ENCODE measurements at places on chromosomes 3 and 15.

- no peak for DNase-seq
Observed at GRCh38 chr15:70072479-70072878, 25.2 kb downstream of the TLE3 start.

GRCh38 chr3:157306502-157306901 is 130.1 kb upstream of the PTX3 start:
- DNase-seq, result no peak

DNA sequence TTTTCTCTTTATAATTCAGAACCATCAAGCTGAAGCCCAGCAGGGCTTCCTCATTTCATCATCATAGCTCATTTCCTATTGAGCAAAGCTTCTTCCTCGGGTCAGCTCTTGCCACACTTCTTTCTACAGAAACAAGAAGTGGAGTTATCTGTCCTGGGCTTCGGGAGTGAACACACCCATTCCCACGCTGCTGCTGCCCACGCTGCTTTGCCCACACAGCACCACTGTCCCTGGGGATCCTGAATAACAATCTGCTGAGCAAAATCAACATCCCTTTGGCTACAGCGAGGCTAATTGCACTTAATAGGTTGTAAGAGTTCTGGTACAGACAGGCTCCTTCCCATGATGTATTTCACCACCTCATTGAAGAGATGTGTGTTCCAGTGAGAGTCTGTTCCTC is 23.7 kb downstream of the CEP19 start:
- no peak for DNase-seq

GRCh38 chr3:88226910-88227309 is 77.2 kb downstream of the C3orf38 start:
- no peak for DNase-seq

DNA sequence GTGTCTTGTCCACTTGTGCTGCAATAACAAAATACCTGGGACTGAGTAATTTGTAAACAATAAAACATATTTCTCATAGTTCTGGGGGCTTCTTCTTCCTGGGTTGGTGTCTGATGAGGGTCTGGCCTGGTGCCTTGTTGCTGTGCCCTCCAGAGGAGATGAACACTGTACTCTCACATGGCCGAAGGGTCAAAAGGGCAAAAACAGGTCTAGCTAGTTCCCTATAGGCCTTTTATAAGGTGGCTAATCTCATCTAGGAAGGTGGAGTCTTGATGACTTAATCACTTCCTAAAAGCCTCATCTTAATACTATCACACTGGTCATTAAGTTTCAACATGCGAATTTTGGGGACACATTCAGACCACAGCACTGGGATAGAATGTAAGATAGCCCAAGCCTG is 228.4 kb downstream of the TLE3 start:
- DNase-seq, result no peak

- no peak for DNase-seq
Observed at GRCh38 chr3:84209474-84209873, 749.3 kb upstream of the CADM2 start.

GRCh38 chr3:36244728-36245127 is 135.6 kb upstream of the STAC start:
- DNase-seq, result peak; percentile 59

- no peak for DNase-seq
Observed at GRCh38 chr3:68256635-68257223, 602.3 kb upstream of the SUCLG2 start.

DNA sequence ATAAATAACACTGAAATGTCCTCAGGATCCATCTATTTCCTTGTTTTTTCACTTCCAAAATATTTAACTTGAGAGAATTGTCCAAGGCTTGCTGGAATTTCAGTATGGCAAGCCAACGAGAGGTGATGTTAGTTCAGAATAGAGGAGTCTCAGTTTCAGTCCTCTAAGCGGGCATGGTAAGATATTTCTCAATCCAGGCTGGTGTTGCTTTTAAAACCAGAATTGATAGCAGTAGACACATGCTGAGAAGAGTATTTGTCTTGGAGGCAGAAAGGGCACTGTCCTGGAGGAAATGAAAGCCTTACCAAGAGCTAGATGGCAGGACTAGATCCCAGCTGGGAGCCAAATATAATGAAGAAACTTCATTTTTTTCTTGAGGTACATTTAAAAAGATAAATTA is 23.1 kb downstream of the PHLDB2 start:
- DNase-seq, result no peak

GRCh38 chr3:24582431-24583403 is 88.1 kb upstream of the THRB start:
- no peak for DNase-seq

DNA sequence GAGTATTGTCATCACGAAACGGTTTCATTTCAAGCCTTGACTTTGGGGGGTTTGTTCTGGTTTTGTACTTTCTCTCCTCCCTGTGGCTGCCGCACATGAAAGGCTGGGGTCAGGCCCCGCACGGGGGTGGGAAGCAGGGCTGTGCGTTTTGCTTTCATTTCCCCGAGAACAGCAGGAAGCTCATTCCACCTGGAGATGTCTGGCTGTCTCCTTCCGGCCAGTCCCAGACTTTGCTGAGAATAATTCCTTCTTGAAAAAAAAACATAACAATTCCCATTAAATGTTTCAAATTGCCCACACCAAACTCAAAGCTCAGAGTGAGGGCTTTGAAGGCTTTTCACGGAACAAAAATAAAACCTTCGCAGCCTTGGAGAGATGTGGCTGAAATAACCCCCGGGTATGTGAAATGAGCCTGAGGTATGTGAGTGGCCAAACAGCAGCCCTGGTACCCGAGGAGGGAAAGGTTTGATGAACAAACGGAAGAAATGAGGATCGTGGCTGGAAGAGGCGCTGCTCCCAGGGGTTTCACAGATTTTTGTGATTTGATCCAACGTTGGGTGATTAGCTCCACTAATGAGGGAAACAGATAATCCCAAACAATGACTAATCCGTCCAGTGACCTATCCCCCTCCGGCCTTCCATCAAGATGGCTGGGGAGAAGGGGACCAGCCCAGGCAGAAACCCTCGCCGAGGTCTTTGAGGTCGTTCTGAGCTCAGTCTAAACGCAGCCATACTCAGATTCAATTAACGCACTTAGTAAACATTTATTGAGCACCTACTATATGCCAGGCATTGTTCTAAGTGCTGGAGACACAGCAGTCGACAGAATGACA is 126.9 kb upstream of the MEF2A start:
- DNase-seq, result peak; percentile 34

DNA sequence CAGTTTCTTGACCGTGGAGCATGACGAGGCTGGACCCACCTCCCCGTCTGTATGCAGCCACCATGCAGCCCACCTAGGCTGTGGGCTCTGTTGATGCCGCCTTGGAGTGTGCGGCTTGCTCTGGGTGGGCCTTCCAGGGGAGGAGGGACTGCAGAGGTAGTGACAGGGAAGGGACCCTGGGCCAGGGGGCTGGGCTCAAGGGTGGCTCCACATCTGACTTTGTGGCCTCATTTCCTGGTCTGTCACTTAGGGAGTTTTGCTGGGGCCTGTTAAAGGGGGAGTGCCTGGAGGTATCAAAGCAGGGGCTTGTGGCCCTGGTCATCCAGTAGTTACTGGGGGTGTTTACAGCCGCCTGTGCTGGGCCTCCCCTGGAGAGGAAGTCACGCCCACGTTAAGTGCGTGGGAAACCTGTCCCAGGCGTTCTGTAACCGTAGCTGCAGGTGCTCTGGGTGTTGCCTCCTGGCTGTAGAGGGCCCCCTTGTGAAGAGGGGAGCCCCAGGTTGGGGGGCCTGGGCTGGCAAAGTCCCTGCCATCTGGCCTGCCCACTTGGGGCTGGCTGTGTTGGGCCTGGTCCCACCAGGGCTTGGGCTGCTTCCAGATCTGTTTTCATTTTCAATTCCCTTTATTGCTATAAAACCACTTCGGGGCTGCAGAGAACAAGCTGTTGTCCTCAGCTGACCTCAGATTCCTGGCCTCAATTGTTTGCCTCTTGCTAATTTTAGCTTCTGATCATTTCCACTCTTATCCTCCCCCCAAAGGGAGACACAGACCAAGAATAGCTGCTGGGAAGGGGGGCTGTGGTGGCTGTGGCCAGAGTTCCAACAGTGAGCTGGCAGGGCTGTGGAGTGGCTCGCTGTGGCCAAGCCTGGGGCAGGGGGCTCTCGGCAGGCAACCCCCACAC is 26.5 kb downstream of the KLF13 start:
- DNase-seq, result no peak
